ENCODE measurements at places on chromosomes 3 and 15.

DNA sequence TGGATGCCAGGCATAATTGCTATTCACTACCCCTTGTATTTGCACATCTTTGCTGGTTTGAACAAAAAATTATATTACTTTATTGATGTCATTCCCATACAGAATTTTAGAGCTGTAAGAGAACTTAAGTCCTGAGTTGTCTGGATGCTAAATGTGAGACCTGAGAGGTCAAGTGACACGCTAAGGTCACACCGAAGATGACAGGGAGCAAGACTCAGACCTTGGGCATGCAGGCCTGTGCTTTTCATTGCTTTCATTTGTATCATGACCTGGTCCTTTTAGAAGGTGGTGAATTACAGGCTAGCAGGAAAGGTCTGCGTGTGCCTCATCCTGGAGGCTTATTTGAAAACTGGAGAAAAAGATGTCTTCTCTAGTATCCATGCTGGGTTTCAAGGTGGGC lies 312.0 kb upstream of the RASGRP1 start:
- no peak for DNase-seq

DNA sequence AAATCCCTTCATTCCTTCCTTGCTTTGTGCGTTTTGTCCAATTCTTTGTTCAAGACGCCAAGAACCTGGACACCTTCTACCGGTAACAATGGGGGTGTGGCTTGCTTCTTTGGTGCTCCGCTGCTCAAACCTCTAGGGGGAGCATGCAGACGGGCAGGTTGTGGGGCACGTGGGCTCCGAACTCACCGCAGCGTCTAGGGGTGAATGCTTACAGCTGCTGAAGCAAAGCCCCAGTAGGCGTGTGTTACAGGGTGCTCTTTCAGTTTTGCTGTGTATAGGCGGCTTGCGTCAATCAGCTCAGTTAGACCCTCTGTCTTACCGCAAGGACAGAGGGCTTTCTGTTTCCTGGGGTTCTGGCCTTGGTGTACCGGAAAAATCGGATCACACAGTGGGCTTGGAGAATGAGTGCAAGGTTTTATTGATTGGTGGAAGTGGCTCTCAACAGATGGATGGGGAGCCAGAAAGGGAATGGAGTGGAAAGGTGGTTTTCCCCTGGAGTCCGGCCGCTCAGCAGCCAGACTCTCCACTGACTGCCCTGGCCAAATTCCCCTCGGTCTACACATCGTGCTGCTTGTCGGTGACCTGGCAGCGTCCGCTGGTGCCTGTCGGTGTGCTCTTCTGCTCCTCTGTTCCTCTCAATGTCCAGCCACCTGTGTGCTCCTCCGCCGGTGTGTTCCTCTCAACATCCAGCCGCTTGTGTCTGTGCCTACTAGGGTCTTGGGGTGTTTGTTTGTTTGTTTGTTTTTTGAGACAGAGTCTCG lies 1.2 kb upstream of the LRRC34 start:
- peak; percentile 27 for DNase-seq

DNA sequence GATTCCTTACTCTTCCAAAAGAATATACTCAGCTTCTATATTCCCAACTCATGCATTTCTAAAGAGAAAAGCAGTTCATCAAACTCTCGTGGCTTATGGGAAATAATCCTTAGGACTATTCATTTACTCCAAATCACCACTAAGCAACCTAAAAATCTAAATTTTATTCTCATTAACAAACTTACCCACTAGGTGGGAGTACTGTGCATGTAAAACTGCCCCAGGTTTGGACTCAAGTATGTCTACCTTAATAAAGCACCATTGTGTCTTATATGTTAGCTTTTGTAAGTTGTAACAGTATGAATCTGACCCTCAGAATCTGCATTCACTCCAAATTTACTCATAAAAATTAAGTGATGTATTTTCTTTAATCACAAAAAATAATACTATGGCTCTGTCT lies 25.3 kb downstream of the RAD18 start:
- peak; percentile 8 for DNase-seq

DNA sequence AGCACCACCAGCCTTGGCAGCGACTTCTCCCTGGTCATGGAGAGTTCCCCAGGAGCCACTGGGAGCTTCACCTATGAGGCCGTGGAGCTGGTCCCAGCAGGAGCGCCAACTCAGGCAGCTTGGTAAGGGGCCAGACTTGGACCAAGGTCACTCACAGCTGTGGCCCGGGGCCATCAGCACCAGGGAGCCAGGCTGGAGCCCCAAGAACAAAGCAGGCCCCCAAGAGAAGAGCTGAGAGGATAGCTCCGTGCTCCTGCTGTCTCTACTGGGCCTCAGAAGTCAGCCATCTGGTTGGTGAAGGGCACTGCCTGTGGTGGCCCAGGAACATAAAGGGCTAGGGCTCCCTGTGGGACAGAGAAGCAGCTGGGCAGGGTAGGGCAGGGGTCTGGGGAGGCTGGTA lies 14.7 kb upstream of the CPNE9 start:
- DNase-seq, result no peak

DNA sequence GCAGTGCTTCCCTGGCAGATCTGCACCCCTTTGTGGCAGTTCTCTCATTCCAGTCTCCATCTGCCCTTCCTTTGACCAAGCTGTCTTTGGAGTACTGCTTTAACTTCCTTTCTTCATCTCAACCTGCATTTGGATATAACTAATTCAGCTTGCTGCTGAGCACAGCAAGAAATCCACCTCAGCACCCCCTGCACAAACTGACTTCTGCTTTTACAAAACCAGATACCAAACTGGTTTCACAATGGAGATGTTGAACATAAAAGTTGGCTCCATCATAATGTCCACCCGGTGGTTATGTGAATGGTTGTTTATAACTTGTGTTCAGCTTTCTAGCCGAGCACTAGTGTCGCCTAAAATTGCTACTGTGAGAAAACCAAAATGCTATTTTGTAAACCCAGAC lies 341.1 kb upstream of the SEMA6D start:
- no peak for DNase-seq

- DNase-seq, result no peak
Observed at GRCh38 chr3:89562373-89562772, 455.0 kb downstream of the EPHA3 start.

DNA sequence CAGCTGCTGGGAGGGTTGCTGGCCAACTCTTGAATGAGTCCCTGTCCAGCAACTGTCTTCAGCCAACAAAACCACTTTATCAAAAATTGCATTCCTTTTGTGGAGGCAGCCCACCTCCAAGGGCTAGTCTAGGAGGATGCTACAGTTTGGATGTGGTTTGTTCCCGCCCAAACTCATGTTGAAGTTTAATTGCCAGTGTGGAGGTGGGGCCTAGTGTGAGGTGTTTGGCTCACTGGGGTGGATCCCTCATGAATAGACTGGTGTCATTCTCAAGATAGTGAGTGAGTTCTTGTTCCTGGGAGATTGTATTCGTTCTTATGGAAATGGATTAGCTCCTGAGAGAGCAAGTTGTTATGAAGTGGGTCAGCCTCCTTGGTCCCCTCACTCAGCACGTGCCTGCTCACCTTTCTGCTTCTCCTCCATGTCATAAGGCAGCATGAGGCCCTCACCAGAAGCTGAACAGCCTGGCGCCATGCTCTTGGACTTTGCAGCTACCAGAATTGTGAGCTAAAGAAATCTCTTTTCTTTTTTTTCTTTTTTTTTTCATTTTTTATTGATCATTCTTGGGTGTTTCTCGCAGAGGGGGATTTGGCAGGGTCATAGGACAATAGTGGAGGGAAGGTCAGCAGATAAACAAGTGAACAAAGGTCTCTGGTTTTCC lies 4.2 kb upstream of the RFC4 start:
- no peak for DNase-seq

GRCh38 chr3:16236856-16237393 lies 27.8 kb downstream of the DPH3 start:
- DNase-seq, result no peak

GRCh38 chr3:117628823-117629291 lies 919.3 kb downstream of the TUSC7 start:
- DNase-seq, result peak; percentile 43

DNA sequence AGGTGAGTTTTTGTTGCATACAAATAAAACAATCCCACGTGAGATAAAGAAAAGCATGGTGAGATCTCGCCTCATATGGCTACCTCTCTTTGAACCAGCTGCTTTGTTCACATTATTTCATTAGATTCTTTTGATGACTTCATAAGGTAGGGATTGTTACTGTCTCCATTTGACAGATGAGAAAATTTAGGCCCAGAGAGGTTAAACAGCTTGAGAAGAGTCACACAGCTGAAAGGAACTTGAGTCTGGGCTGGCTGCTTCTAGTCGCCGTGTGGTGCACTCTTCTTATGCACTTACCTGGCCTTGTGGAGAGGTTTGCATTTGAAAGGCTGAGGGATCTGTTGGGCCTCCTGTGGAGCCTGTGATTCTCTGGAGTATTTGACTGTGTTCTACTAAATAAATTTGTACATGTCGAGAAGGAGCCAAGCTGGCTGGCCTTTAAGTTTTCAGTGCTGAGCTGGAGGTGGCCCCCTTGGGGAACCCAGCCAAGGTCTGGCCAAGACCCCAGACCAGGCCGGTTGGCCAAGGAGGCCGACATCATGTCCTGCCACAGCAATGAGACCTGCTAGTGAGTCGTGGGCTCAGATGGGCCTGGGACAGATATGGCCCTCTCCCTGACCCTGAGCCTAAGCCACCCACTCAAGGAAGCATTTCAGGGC lies 125.1 kb downstream of the SMAD6 start:
- DNase-seq, result no peak

DNA sequence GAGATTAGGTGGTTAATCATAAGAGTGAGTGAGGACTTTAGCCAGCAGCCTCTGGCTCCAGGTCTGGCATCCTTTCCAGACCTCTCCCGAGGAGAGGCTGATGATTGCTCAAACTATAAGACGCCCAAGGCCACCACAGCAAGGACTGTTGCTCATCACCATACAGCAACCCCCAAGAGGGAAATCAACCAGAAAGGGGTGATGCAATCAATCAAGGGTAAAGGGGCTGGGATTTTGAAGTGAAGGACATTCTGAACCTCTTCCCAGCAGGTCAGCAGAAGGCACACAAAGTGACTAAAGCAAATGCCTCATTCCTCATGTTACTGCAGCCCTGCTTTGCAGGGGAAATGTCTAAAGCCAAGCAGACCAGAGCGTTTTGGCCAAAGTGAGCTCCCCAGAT lies 247.3 kb upstream of the IGF1R start:
- no peak for DNase-seq

DNA sequence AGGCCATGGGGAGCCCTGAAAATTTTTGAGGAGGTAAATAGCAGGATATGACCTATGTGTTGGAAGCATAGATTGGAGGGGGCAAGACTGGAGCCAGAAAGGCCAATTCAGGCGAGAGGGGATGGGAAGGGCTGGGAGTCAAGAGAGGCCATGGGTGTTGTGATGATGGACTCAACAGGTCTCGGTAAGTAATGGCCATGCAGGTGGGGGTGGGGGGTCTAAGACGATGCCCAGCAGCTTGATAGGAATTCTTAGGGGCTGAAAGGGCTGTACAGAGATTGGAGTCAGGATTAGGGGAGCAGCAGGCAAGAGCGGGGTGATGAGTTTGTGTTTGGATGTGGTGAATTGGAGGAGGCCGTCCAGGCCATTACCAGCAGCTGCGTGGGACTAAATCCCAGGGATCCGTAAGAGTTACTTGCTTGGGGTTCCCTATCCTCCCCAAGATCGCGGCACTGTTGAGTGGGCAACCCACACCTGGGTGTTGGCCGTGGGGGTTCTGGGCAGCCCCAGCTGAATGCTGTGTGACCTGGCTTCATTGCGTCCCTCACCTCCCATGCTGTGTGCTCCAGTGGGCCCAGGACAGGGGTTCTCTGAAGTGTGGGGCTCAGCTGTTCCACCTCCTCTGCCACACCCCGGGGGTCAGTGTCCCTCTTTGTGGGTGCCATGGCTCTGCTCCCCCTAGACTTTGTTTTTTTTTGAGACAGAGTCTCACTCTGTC lies 41.8 kb upstream of the CHRNB4 start:
- DNase-seq, result no peak

DNA sequence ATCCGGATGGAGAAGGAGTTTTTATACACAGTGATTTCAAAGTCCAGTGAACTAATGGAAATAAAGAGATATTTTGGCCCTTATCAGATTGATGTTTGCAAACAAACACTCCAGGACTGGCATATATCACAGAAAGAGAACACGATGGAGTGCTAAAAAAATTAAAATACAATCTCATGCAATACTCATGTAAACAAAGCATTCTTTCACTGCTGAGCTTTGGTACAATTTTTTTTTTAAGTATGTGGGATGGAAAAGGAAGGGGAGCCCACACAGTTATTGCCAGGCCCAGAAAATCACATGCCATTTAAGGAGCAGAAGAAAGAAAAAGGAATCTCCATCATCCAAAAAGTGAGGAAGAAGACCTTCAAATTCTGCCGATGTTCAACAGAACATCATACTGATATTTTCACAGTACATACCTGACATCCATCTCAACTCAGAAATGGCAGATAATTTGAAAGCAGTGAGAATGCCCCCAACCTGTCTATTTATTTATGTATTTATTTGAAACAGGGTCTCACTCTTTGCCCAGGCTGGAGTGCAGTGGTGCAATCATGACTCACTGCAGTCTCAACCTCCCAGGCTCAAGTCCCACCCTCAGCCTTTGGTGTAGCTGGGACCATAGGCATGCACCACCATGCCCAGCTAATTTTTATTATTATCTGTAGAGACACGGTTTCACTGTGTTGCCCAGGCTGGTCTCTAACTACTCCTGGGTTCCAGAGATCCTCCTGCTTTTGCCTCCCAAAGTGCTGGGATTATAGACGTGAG lies 107.5 kb upstream of the SLC2A2 start:
- no peak for DNase-seq

DNA sequence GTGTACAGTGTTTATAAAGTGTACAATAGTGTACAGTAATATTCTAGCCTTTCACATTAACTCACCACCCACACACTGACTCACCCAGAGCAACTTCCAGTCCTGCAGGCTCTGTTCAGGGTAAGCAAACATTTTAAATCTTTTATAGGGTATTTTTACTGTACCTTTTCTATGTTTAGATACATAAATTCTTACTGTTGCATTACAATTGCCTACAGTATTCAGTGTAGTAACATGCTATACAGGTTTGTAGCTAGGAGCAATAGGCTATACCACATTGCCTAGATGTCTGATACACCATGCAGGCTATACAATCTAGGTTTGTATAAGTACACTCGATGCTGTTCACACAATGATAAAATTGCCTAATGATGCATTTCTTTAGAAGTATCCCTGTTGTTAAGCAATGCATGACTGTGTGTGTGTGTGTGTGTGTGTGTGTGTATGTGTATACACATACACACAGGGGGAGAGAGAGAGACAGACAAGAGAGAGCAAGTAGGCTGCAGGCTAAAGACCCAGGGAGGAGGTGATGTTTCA lies 72.5 kb upstream of the PRR23C start:
- DNase-seq, result no peak

DNA sequence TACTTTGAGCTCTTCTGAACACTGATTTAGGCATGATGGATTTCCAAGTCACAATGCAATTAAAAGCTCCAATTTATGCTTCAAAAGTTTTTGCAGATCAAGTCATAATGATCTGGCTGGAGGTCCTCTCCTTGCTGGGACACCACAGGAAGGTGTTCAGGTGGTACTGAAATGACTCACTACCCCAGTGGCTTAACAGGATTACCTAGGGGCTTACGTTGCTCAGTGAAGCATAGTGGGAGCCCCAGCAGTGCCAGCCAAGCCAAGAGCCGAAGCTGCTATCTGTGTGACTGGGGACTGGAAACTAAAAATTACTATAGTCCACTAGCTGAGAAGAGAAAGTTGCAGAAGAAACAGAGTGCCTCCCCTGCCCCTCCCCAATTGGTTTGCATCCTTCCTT lies 110.1 kb upstream of the LPP start:
- peak; percentile 35 for DNase-seq
